Muscle of back (tissue), 13 donors: ENCODE measurements at places on chromosomes 6 and 20. TPM values are rescaled to one million over a fixed set of nuclear protein-coding genes. Genes with fewer than 3 reads are reported as not detected.

The ZNF165 gene
- 0.45 TPM for polyA plus RNA-seq

The SYNCRIP gene
- 119 TPM for polyA plus RNA-seq

The GNL1 gene
- 58.2 TPM for polyA plus RNA-seq

GRCh38 chr20:64113444-64113775 lies 6.0 kb upstream of the NPBWR2 start:
- no peak for DNase-seq

GRCh38 chr20:51766994-51767866 lies 960 bp downstream of the ATP9A start:
- peak; percentile 57 for DNase-seq

DNA sequence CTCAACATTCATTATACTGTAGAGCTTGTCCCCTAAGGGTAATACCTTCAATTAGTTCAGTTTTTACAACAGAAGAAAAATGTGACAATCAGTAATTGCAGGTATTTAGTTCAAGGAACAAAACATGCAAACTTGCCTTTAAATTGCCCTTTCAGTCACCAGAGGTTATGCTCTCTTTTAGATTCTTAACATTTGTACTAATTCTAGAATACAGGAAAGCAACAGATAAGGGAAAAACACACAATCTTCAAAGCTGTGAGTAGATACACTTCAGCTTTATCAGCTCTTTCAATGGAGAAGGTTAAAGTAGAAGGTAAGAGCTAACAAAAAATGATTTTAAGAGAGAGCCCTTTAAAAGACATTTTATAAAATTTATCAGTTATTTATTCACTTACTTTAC lies 173.1 kb downstream of the HS3ST5 start:
- DNase-seq = no peak

DNA sequence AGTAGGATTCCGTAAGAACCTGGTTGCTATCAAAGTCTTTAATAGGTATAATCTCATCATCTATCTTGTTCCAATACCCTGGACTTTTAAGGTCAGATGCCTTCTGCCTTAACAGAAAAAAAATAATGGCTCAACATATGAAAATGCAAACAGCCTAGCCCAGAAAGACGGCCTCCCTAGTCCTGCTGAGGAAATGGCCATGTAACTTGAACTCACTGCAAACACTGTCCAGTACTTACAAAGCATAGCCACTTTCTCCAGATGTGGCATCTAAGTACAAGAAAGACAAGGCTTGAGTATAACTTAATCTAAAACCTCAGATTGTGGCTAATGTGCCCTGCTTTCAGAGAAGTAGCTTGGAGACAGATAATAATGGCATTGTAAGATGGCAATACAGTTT lies 26.5 kb downstream of the FASTKD5 start:
- DNase-seq = no peak

- DNase-seq = peak; percentile 65
Measured at GRCh38 chr20:38222231-38222922, 38.2 kb downstream of the KIAA1755 start.

The HLA-DMB gene
- 5.5 TPM for polyA plus RNA-seq

- DNase-seq = no peak
Measured at GRCh38 chr6:89596484-89596883, 42.1 kb downstream of the LYRM2 start.

DNA sequence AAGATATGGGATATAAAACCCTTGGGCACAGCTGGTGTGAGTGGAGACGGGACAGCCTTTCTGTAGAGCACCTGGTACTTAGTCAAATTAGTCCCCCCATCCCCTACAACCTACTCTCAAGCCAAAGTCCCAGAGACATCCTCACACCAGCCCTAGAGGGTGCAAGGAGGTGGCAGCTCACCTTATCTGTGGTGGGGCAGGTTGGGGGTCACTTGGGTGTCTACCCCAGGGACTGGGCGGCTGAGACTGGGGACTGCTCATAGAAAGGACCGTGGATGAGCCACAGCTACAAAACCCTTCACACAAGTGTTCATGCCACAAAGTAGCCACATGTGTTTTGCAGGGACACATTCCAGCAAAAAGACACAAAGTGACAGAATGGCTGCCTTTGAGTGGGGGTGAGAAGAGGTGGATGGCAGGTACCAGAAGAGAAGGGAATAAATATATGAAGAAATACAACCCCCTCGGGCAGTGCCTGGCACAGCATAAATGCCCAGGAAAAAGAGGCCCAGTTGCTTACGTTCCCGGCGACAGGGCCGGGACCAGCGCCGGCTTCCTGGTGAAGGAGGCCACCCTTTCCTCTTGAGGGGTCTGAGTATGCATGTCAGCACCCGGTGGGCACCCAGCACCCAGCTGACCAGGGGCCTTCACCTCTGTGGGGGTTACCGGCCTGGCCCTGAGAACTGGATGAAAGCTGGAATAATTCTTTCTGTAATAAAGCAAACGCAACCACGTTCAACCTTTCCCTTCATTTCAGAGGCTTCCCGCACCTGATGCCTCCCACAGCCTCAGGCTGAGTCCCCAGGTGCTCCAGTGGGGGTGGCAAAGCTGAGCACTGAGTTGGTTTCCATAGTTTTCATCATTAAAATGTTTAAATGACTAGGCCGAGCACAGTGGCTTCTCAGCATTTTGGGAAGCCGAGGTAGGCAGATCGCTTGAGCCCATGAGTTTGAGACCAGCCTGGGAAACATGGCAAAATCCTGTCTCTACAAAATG lies 14.4 kb upstream of the CEBPB start:
- DNase-seq = no peak

GRCh38 chr6:80249897-80250296 lies 143.4 kb downstream of the BCKDHB start:
- DNase-seq = no peak

The KIF25 gene
- polyA plus RNA-seq = 2.0 TPM
